ENCODE measurements at places on chromosomes 7 and 10.

DNA sequence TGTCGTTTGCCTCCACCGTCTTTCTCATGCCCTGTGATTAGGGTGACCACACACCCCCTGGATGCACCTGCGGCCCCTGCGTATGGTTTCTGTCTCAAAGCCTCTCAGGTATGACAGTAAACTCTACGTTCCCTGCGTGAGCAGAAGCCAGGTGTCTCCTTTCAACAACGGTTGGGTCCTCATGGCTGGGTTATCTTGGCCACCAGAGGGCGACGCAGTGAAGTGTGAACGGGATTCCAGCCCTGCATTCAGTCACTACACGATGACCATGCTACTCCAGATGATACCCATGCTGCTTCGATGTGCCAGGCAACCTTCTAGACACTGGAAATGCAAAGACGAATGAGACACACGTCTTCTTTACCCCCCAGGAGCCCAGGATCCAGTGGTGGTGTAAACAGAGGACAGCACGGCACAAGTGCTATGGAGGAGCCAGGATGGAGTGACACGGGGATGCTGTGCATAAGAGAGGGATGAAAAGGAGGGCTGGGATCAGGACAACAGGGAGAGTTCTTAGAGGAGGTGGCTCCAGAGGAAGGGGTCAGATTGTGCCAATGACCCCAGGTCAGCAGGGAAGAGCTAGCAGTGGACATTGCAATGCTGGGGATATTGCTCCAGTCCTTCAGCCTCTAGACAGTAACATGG is 228.1 kb upstream of the PFKP start:
- no peak for DNase-seq

- DNase-seq: no peak
These were observed 19.9 kb upstream of the SEC61G start for GRCh38 chr7:54778696-54779540.

DNA sequence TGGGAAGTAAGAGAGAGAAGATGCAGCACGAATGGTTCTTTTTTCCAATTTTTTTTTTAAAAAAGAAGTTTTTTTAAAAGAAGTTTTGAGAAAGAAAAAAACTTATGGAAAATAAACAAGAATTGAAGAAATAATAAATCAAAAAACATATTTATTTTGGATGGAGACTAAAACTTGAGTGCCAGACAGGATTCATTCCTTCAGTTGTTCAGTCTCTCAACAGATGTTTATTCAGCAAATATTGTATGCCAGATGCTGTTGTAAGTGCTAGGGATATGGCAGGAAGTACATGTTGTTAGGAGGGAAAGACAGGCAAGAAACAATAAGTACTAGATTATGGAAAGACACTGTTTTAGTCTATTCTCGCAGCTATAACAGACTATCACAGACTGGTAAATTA is 750.7 kb upstream of the PHF14 start:
- DNase-seq: no peak

DNA sequence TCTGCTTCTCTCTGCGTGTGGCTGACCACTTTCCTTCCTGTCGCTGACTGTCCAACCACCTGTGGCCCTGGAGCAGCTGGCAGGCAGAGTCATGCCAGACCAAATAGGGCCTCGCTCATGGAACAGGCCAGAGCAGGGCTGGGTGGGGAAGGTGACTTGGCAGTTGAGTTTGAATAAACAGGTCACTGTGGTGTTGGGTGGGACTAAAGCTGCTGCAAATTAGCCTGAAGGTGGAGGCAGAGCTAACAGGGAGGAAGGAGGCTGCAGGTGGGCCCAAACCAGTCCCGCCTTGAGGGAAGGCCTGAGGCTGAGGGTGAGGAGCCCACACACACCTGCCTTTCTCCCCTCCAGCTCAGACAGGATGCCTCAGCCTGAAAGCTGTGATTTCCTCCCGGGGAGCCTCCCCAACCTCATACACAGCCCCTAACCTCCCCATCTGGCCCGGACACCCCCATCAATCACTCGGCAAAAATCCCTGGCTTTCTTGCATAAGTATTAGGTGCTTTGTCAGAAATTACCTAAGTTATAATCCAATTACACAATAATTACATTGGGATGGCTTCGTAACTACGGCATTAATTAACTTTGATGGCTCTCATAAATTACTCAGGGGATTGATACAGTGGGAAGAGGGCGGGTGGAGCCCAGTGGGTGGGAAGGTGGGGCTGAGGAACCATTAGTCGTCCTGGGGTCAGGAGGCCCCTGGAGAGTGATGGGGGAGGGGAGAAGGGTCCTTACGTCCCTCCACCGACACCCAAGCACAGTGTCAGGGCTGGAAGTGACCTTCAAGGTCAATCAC is 97.7 kb upstream of the PCBD1 start:
- no peak for DNase-seq
